ENCODE measurements at places on chromosomes 2 and 18.
A peak's percentile ranks its signal among the peaks of the same experiment; 100 is the strongest.

DNA sequence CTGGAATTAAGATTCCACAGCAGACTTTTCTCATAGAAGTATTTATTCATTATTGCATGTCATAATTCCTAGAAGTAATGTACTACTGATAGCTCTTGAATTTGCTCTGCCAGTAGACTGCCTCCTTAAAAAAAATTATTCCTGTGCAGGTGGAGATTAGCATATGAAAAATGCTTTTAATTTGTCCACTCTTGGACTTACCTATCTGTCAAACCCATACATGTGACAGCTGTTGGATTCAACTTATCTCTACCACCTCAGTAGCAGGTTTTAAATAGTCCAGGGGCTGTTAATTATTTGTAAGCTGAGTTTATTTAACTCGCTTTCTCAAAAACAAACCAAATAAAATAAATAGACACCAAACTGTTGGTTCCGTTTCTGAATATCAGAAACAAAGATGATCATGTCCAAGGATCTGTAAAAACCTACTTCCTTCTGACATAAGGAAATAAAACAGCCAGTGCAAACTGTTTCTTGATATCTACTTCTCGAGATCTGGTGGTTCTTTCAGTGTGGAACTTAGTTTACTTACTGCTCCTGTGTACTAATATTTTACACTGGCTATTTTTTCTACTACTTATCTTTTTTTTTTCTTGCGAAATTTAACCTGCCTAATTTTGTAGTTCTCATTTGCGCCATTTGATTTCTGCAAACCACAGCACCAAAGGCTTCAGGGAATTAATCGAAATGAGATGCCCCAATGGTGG lies 44.2 kb downstream of the ZEB2 start:
- DNase-seq = no peak

GRCh38 chr2:6159606-6160005 lies 467.4 kb downstream of the SOX11 start:
- no peak for DNase-seq

DNA sequence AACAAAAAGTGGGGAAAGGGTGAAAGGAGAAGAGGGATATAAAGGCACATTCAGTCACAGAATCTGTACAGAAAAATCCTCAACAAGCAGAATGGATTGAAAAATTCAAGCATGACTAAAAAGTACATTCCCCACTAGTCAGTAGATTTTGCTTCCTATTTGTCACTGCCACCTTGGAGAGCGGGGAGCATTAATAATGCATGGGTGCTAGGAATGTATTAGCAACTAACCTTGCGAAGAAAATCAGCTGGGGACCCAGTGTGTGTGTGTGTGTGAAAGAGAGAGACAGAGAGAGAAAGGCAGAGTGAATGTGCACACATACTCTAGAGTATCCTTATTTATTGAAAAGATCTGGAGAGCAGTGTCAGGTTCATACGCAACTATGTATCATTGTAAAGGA lies 968.7 kb upstream of the ZEB2 start:
- no peak for DNase-seq

GRCh38 chr2:230927711-230928341 lies 2.8 kb upstream of the GPR55 start:
- DNase-seq = no peak

DNA sequence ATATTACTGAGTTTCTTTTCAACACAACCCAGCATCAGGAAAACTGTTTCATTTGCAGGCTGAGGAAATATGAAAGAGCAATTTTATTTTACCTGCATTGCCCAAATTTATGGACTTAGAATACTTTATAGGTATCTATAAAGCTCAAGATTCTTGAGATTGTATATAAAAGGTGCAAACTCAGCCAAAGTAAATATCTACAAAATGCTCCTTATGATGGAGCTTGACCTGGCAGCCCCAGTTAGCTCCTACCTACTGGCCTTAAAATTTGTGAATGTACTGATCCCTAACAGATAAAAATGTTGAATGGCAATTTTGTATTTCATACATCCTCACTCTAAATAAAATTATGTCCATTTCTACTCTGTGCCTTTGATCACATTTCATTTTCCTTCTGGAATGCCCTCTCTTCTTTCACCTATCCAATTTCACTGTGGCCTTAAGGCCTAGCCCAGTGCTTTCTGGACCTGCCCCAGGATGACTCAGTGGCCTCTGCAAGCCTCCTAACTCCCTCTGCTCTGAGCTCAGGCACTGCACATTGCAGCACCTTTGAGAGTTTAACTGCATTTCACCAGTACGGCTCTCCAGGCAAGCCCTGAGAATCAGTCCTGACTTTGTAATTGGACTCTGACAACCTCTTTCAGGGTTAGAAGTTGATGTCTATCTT lies 125.9 kb downstream of the ANTXR1 start:
- no peak for DNase-seq

- no peak for DNase-seq
Observed at GRCh38 chr2:217335341-217335966, 475.6 kb upstream of the TNP1 start.

- DNase-seq = no peak
Observed at GRCh38 chr2:128410758-128411215, 92.1 kb upstream of the HS6ST1 start.

GRCh38 chr2:96148410-96149217 lies 3.4 kb upstream of the DUSP2 start:
- peak; percentile 85 for DNase-seq

GRCh38 chr2:70596739-70597138 lies 43.1 kb upstream of the TGFA start:
- no peak for DNase-seq

- no peak for DNase-seq
Observed at GRCh38 chr2:200279857-200280256, 26.6 kb upstream of the SPATS2L start.

All from activated T-helper 1 cell treated with anti-CD3 and anti-CD28 coated beads, Interleukin-2, amount 50 U/mL, for 16 hours (primary cell).